ENCODE measurements at places on chromosomes 5 and 9.
A peak's percentile ranks its signal among the peaks of the same experiment; 100 is the strongest.

DNA sequence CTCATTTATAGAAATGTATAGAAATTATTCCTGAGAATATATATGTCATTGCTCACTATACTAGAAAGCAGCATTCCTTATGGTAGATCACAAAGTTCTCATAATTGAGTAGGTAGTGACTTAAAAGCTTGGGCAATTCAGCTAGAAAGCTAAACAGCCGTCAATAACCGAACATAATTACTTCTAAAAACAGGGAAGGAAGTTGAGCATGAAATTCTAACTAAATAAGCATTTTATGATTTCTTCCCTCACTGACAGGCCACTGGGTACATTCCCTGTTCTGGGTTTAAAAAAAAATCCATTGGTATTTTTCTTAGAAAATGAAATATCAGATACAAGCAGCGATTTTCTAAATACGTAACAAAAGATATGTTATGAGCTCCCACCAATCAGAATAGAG lies 91.1 kb upstream of the DAB2 start:
- DNase-seq, result no peak

DNA sequence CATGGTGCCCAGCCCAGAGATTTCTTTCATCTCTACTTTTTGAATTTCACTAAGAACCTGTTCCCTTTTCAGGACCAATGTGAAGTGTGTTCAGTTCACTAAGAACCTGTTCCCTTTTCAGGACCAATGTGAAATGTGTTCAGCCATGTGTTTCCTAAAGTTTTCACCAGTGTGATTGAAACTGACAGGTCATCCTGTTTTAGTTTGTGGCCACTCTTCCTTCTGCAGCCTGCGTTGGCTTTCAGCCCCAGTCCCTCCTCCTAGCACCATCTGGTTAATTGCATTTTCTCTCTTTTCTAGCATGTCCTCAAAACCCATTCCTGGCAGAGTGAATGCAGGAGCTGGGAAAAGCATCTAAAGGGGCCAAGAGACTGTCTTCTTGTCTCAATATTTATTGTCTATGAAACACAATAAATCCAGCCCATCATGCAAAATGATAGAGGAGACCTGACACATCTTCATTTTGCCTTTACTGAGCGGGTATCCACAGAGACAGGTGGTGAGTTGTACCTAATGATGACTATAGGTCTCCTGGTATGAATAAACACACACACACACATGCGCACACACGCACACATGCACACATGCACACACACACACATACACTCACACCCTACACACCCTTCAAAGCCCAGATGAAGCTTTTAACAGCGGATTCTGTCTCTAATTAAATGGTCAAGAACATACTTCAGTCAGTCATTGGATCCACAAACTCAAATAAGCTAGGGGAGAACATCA lies 6.1 kb upstream of the PANK3 start:
- no peak for DNase-seq

DNA sequence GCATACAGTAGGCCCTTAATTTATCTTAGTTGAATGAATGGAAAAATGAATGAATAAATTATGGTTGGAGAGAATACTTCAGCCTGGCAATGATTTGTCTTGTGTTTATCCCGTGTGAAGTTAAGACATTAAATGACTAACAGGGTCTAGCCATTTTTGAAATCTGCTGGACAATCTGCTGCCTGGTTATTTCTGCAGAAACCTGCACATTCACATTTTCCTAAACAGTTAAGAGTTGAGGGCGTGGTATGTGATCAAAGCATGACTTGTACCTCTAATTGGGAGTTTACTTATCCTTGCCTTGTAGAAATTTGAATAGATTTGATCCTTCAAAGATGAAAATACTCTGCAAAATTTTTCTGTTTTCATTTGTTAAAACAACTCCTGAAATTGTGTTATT lies 34.6 kb upstream of the NDFIP1 start:
- no peak for DNase-seq

GRCh38 chr5:34517249-34517648 lies 138.9 kb upstream of the RAI14 start:
- no peak for DNase-seq

DNA sequence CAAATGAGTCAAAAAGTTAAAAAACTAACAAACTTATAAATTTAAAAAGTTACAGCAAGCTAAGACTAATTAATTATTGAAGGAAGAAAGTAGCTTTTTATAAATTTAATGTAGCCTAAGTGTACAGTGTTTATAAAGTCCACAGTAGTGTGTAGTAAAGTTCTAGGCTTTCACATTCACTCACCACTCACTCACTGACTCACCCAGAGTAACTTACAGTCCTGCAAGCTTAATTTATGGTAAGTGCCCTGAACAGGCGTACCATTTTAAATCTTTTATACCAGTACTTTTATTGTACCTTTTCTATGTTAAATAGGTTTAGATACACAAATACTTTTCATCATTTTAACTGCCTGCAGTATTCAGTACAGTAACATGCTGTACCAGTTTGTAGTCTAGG lies 80.0 kb upstream of the C9orf72 start:
- DNase-seq, result no peak

DNA sequence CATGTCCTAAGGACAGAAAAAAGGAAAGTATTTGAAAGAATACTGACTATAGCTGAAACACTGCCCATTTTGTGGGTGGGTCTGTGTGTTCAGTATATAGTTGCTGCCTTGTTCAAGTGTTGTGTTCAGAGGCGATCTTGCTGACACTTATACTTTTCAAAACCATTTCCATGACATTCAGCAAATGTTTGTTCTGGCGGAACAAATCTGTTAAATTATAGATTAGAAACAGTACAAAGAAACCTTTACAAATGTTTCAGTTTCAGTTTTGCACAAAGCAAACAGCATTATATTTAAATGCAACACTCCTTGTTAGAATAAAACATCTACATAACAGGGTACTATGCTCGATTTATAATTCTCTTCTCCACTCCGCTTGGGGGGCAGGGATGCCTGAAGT lies 2276.3 kb downstream of the MAT2B start:
- no peak for DNase-seq

- no peak for DNase-seq
These were observed 32.3 kb downstream of the CARTPT start for GRCh38 chr5:71751422-71751821.

- DNase-seq, result peak; percentile 47
These were observed at the start of gene SH3GL2 for GRCh38 chr9:17578911-17579793. SH3GL2 (plus strand) TSS chr9:17579066.

- no peak for DNase-seq
These were observed 65.6 kb downstream of the RALGPS1 start for GRCh38 chr9:126980231-126980630.

GRCh38 chr5:170757182-170757601 lies 26.3 kb upstream of the GABRP start:
- no peak for DNase-seq

- DNase-seq, result peak; percentile 47
These were observed 5.5 kb upstream of the COL5A1 start for GRCh38 chr9:134636149-134636507.

GRCh38 chr9:103574056-103574455 lies 520.1 kb upstream of the SMC2 start:
- no peak for DNase-seq

DNA sequence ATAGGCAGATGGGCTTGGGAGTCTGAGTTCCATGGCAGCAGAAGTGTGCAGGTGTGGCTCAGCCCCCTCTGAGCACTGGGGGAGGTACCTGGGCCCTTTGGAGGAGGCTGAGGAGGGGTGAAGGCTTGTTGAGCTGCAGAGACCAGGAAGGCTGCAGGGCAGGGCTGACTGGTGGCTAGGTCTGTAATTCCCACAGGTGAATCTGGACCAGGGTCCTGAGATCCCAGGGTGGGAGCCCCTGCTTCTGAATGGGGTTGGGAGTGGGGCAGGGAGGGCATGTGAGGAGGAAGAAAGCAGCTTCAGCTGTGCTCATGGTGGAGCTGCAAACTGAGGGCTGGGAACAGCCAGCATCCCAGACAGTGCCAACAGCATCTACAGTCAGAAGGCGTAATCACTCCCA lies 111.1 kb downstream of the CACNA1B start:
- DNase-seq, result no peak

- DNase-seq, result no peak
These were observed 8.0 kb downstream of the RGS3 start for GRCh38 chr9:113471566-113471965.

DNA sequence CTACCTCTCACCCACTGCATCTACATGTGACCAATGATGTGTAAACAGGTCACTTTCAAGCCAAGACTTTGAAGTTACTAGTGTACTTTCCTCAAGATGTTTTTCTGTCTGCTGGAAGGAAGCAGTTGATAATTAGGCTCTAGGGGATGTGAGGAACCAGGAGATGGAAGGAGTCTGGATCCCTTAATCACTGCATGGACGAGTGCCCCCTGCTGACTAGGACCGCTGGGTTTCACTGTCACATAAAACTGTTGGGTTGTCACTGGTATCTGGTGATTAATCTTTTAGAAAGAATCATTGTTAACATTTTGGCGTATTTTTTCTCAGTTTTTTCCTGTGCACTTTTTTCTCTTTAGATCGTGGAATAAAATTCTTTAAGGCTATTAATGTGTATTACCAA lies 79.5 kb downstream of the SREK1 start:
- no peak for DNase-seq

- no peak for DNase-seq
These were observed 19.8 kb downstream of the PCDHAC2 start for GRCh38 chr5:140986117-140986521.

GRCh38 chr9:107274953-107275422 lies 8.1 kb upstream of the RAD23B start:
- no peak for DNase-seq

DNA sequence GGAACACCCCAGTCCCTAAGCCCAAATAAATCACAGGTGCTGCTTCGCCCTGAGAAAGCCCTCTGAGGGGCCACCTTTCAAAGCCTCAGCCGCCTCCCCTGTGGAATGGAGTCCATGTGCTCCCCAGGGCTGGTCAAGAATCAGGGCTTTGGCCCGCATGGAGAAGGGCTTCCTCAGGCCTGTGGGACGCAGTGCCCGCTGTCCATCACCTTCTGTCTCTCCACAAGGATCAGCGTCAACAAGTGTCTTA lies 16.6 kb downstream of the HNRNPH1 start:
- no peak for DNase-seq

GRCh38 chr5:180797256-180798192 lies 5.1 kb downstream of the MGAT1 start:
- peak; percentile 41 for DNase-seq

DNA sequence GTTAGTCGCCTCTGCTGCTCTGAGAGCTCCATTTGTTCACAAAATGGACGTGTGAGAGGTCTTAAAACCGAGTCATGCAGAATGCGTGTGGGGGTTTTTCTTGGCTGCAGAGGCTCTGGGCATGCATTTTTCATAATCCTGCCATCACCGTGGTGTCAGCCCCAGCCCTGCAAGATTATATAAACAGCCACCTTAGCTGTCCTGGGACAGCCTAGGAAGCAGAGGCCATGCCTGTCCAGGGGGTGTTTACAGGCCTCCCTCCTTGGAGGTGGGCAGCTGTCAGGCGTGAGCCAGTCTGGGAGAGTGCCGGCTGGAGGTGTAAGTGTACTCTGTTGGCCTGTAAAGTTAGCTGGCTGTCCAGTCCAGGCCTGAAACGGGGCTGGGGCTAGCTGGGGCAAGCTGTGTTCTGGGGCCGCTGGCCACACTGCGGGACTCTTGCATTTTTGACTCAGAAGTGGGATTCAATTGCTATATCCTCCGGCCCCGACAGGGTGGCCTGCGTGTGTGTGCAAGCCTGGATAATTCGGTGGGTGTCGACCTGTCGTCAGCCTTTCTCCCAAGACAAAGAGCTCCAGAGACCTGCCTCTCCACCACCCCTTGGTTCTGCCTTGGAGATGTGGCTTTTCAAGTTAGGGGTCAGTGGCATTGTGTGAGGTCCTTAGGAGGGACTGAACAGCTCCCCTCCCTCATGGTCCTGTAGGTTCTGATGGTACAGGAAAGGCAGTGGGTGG lies 2.4 kb downstream of the WNK2 start:
- no peak for DNase-seq

GRCh38 chr9:36938617-36939016 lies 95.5 kb downstream of the PAX5 start:
- DNase-seq, result no peak

- no peak for DNase-seq
These were observed 21.4 kb upstream of the JAKMIP2 start for GRCh38 chr5:147803926-147804325.

DNA sequence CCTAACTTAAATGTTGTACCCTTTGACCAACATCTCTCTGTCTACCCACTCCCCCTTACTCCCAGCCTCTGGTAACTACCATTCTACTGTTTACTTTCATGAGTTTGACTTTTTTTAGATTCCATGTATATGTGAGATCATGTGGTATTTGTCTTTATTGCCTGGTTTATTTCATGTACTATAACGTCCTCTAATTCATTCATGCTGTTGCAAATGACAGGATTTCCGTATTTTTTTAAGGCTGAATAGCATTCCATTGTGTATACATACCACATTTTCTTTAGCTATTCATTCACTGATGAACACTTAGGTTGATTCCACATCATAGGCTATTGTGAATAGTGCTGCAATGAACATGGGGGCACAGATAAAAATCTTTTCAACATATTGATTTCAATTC lies 11.8 kb upstream of the NDUFB6 start:
- no peak for DNase-seq

GRCh38 chr5:171640480-171640879 lies 145.1 kb upstream of the SMIM23 start:
- no peak for DNase-seq

GRCh38 chr5:14142202-14142826 lies 828 bp upstream of the TRIO start:
- no peak for DNase-seq

DNA sequence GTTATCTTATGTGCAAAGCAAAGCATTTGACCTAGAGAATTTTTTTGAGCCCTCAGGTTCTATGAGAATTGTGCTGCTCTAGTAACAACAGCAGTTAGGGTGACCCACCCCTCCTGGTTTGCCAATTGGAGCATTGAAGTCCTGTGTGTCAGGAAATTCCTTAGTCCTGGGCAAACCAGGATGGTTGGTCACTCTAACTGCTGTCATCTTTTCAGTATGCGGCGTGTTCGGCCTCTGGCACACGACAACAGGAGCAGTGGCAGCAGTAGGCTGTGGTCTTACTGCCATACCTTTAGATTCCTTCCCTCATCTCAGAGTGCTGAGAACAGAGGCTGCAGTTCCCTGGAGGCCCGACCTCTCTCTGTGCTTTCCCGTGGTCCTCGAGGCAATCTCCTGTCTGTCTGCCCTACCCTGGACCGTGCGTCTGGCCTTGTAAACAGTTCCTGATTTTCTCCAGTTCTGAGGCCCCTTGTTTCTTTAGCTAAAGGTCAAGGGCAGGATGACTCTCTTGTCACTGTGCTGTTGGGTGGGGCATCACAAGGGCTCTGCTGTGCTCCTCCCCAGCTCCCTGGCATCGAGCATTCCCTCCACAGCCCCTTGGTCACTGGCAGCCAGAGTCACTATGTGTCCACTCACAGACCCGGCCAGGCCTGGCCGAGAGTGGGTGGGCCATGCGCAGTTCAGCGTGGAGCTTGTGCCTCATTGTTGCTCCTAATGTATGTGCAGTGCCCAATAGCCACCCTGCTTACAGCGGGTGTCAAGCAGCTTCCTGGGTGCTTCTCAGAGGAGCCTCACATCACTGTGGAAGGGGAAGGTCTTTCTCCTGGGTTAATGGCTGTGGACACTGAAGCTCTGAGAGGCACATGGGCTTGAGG lies 18.5 kb upstream of the COL15A1 start:
- DNase-seq, result no peak

GRCh38 chr5:103621548-103621930 lies 59.0 kb upstream of the NUDT12 start:
- DNase-seq, result no peak

All from RWPE2 (cell line).